ENCODE measurements at places on chromosomes 1 and 21.
A peak's percentile ranks its signal among the peaks of the same experiment; 100 is the strongest.

GRCh38 chr1:46523496-46524353, 27.7 kb downstream of the KNCN start:
- DNase-seq, result no peak

DNA sequence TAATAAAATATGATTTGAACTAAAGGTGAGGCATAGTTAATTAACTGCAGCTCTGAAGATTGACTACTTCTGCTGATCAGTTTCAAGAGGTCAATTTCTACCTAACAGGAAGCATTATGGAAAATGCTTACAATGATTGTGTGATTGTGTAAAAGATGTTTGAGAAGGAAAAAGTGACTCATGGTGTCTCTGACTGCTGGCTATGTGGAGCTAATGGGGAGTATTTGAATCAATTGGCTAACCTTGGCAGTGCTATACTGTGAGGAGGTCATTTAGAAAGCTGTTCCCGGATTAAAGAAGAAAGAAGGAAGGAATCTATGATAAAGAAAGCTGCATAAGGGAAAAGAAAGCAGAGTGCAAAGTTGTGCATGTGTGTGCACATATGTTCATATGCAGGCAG, 376.5 kb downstream of the ADGRL2 start:
- no peak for DNase-seq

DNA sequence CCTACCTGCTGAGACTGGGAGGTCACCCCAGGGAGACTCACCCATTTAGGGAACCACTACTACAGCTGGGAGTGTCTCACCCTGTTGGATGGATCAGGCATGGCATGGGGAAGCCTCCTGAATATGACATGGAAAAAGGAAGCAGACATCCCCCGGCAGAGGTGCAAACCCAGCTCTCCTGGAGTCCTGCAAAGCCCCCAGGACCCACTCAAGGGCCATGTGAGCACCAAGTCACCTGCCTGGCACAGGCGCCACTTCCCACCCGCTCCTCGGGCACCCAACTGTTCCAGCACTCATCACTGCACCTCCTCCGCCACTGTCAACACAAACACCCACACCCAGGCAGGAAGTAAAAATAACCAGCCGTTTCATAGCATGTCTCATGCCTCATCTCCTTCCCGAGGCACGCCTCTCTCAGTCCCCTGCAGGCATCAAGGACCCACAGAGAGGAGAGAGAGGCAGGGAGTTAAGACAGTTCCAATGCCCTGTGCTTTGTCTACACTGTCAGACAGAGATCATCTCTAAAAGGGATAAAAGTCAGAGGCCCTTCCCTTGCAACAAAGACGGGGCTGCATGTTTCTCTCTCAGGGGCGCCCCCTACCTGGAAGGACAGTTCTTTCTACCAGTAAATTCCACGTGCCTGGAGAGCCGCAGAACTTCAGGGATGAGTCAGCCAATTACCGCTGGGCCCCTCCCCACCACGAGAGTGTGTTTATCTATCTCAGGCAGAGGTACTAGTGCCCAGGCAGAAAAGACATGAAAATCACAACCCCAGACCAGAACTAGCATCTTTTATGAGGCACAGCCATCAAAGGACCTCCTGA, 150.1 kb upstream of the SOD1 start:
- peak; percentile 45 for DNase-seq

DNA sequence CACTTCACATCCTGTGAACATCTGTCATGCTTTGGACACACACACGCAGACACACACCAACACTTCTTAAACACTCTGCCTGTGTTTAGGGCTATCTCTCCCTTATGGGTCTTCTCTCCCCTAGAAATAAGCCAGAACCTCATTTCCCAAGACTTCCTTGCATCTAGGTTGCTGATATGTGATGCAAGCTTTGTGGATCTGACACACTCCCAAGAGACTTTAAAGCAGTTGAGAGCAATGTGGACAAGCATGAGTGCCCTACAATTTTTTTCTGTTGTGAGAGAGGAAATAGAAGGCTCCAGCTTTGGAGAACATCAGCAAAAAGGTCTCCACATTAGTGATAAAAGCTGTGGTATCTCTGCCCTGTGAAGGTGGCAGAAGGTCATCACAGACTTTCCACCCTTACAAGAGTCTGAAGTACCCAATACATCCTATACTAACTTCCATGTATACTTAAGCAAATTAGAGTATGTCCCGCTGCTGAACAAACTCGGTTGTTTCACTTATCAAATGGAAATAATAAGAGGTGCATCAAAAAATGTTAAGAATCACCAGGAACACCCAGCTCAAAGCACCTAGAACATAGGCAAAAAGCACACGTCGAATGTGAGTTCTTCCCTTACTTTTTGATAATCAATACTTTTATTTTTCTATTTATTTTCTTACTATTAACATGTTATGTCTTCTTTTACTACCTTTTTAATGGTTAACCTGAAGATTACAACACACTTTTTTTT, 267.6 kb downstream of the SETD4 start:
- DNase-seq, result no peak

GRCh38 chr1:173266841-173267240, 59.7 kb upstream of the TNFSF4 start:
- no peak for DNase-seq

DNA sequence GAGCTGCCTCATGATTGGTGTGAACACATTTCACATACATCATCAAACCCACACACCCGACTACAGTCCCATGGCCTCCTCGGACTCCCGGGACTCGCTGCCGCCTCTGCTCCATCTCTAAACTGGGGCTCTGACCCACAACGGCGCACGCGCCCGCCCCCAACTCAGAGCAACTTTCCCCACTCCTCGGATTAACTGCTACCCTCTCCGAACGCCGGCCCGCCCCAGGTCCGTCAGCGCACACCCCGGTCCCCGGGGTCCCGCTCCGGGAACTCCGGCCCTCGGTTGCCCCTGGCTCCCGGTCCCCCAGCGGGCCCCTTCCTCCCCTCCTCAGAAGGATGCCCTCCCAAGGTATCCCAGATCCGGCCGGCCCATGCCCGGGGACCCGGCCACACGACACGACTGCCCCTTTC, 740 bp downstream of the DSTYK start:
- peak; percentile 20 for DNase-seq

DNA sequence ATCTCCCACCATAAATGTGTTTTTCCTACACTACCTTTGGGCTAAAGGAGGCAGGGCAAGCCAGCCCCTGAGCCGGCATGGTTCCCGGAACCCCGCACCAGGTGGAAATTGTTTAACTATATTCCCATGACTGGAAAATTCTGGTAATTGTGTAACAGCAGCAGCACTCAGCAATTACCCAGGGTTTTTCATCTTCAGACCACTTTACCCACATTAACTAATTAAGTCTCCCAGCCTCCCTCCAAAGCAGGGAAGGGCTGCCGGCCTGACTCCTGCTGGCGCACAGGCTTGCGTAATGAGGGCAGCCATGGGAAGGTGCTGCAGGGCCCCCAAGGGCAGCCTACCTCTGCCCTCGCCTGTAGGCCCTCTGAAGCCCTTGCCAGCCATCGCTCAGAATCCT, 140.7 kb upstream of the VAMP3 start:
- DNase-seq, result no peak

- DNase-seq, result no peak
Observed at GRCh38 chr1:52168373-52169080, 26.6 kb downstream of the ZFYVE9 start.

Measured in EL (cell line).